HS-5 (cell line): ENCODE measurements at places on chromosomes 6 and 20.
A peak's percentile ranks its signal among the peaks of the same experiment; 100 is the strongest.

- no peak for DNase-seq
These were observed 161.2 kb downstream of the SYNDIG1 start for GRCh38 chr20:24630486-24631172.

DNA sequence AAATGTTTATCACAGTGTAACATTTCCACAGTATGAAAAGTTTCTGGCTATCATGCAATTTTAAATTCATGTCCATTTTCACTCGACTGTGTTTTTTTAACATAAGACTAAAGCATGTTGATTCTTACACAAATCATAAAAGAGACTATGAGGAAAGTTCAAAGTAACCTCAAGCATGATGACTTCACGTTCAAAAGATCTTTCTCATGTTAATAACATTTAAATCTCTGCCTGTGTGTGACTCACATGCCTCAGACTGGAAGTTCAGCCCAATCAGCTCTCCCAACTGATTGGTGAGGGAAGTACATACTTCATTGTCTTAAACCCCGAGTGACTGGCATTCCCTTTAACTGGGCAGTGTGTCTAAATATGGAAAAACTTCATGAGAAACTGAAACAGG lies 37.4 kb downstream of the ATXN1 start:
- DNase-seq = peak; percentile 90

GRCh38 chr6:105094133-105094640 lies 85.6 kb downstream of the POPDC3 start:
- DNase-seq = no peak

GRCh38 chr6:7920425-7920824 lies 9.8 kb upstream of the TXNDC5 start:
- no peak for DNase-seq

DNA sequence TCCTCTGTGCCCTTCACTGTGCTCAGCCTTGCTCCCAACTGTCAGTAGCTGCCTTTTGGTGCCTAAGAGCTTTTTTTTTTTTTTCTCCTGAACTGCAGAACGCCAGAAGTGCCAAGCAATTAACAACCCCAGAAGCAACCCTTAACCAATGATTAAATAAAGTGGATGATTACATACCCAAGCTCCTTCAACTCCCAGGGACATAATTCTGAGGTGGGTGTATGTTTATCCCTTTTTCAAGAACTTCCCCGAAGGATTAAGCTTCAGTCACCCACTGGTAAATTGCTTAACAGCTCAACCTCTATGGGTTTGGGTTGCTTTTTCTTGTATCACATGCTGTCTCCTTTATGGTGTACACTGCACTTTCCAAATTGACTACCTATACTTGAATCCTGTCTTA lies 41.1 kb downstream of the KLHL31 start:
- no peak for DNase-seq

DNA sequence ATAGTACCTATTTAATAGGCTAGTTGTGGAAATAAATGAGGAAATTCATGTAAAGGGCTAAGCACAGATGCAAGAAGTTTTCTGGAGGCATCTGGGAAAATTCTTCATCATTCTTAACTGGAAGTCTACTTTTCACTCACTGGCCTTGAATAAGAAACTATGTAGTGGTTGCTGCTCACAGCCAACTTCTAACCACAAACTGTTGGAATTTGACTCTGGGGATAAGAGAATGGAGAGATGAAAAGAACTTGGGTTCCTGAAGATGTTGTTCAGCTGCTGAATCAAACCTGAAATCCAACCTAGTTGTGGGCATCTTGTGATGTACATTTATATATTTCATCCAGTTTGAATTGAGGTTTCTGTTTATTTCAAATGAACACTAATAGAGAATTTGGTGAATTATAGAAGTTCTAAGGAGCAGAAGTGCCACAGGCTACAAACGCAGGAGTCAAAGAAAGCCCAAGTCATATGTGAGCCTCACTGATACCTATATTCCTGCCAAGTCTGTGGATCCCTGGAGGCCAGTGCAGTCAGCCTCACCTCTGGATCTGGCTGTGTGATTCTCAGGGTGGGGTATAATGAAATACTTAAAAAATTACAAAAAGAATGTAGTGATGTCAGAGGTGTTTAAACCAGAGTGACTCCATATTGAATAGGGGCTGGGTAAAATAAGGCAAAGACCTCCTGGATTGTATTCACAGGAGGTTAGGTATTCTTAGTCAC lies 18.7 kb upstream of the MEI4 start:
- DNase-seq = peak; percentile 11

GRCh38 chr6:38166411-38167240 lies 347.1 kb downstream of the ZFAND3 start:
- DNase-seq = no peak
